ENCODE measurements at places on chromosomes 2 and 18. TPM values are rescaled to one million over a fixed set of nuclear protein-coding genes. Genes with fewer than 3 reads are reported as not detected.

DNA sequence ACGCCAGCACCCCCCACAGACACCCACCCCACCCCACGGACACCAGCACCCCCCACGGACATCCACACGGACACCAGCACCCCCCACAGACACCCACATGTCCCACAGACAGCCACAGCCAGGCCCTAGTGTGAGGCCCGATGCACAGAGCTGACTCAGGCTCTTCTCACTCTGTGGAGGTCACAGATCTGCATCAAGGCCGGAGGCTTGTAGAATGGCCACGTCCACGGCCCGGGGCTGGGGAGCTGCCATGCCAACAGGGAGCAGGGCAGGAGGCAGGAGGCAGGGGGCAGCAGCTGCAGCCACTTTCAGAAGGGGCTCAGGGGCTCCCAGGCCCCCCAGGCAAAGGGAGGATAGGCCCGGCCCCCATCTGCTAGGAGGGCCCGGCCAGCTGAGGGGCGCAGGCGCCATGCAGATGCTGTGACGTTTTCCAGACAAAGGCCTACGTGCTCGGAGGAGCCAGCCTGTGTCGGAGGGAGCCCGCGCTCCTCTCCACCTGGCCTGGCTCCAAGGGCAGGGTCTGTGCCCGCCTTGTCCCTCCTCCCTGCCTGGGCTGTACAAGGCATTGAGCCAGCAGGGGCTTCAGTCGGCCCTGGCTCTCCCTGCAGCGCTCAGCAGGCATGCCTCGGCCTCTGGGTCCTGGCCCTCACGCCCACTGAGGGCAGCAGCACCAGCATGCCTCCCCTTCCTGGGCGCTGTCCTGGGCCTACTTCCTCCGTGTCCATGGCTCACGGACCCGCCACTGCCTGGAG lies 249.0 kb downstream of the TWIST2 start:
- no peak overlapping the region for H3K4me3 ChIP-seq
- H3K27ac ChIP-seq, result no peak overlapping the region
- DNase-seq, result no peak
- H3K27me3 ChIP-seq, result no peaks in the 10 kb centered on the region
- H3K36me3 ChIP-seq, result no peaks in the 10 kb centered on the region

RESP18 gene
- total RNA-seq, result not detected

GRCh38 chr2:43070676-43071502 lies 155.5 kb downstream of the ZFP36L2 start:
- peaks cover 2% of the 10 kb centered on the region for H3K4me1 ChIP-seq
- H3K36me3 ChIP-seq, result no peaks in the 10 kb centered on the region
- no peak for DNase-seq
- no peaks in the 10 kb centered on the region for H3K27me3 ChIP-seq

- DNase-seq, result no peak
- H3K27me3 ChIP-seq, result no peaks in the 10 kb centered on the region
- no peak overlapping the region for H3K4me3 ChIP-seq
- H3K4me1 ChIP-seq, result peaks cover 26% of the 10 kb centered on the region
- no peak overlapping the region for H3K27ac ChIP-seq
Observed at GRCh38 chr2:39403311-39403710, 33.8 kb downstream of the MAP4K3 start.

TMEM182 gene
- 3.1 TPM for total RNA-seq

DNA sequence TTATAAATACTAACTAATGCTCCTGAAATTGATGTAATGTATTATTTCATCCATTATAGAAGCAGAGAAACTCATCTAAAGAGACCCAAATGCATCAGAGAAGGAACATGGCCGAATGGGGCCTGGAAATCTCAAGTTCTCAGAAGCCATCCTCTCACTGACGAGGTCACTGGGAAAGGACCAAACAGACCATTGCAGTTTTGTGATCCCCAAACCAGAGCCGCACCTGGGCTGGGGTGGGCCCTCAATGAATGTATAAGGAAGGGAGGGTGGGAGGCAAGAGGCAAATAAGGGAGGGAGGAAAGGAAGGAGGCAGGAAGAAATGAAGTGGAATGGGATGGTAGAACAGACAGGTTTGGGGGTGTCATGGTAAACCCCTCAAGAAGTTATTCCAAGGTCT lies 245.3 kb upstream of the ID2 start:
- no peak for DNase-seq
- peaks cover 26% of the 10 kb centered on the region for H3K36me3 ChIP-seq
- no peak overlapping the region for H3K27ac ChIP-seq
- H3K27me3 ChIP-seq, result no peaks in the 10 kb centered on the region
- H3K4me3 ChIP-seq, result no peak overlapping the region
- peaks cover 52% of the 10 kb centered on the region for H3K4me1 ChIP-seq
